ENCODE measurements at places on chromosomes 11 and 22.

DNA sequence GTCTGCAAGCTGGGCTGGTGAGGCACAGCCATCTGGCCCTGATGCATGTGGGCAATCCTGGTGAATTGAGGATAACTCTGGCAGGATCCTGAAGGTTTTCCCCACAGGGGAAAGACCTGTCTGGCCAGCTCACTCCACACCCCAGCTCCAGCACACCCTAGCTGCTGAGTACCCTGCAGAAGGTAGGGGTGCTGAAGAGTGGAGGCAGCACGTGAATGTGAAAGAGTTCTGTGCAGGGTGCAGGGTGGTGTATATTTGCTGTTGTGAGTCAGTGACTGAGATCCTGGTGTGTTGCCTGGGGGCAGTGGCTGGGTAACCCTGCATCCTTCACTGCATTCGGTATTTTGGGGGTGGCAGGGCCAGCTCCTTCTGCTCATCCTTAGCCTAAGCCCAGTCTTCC, 22.4 kb downstream of the DGAT2 start:
- DNase-seq = no peak

DNA sequence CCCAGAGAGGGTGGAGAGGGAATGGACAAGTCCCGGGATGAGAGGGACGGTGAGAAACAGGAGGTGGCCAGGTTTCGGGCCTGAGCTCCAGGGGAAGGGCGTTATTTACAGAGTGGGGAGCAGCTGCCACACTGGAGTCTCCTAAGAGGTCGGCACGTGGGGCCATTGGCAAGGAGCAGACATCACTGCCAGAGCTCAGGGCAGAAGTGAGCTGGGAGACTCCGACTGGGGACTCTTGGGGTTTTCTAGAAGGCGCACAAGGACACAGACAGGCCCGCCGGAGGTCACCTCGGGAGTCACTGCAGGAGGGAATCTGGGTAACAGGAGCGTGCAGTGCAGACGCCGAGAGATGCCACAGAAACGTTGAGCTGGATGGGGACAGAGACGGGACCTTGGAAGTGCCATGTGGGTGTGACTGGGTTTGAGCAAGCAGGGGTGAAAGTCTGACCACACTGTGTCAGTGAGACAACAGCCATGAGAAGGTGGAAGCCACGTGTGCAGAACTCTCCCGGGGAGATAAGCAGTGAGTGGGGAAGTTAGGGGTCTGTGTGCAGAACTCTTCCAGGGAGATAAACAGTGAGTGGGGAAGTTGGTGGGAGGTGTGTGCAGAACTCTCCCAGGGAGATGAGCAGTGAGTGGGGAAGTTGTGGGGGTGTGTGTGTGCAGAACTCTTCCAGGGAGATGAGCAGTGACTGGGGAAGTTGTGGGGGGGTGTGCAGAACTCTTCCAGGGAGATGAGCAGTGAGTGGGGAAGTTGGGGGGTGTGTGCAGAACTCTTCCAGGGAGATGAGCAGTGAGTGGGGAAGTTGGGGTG, 187.5 kb downstream of the SHANK2 start:
- DNase-seq = no peak

GRCh38 chr11:10109806-10110205, 184.2 kb downstream of the SBF2 start:
- DNase-seq = no peak

GRCh38 chr11:47980907-47981621, 705 bp downstream of the PTPRJ start:
- DNase-seq = no peak

GRCh38 chr11:93813974-93814373, 29.9 kb downstream of the MED17 start:
- no peak for DNase-seq

DNA sequence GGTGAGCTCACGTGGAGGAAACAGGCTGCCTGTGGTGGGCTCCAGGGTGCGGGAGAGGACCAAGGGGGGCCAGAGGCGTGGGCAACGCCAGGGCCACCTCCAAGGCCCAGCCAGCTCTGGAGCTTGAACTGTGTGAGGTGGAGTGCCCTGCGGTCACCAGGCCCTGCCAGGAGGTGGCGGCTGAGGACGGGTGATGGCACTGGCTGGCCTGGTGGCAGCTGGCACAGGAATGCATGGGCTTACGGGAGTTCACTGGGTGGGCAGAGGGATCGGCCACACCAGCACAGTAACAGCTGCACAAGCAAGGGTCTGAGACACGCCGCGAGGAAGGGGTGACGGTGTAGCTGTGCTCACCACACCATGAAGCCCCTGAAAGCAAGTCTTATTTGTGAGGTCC, 15.8 kb downstream of the TOLLIP start:
- no peak for DNase-seq

- no peak for DNase-seq
Observed at GRCh38 chr11:11909727-11910126, 68.0 kb downstream of the USP47 start.

- DNase-seq = no peak
Observed at GRCh38 chr11:67354075-67355022, 1.0 kb upstream of the POLD4 start.

GRCh38 chr22:25928038-25928437, 186.1 kb downstream of the MYO18B start:
- no peak for DNase-seq

DNA sequence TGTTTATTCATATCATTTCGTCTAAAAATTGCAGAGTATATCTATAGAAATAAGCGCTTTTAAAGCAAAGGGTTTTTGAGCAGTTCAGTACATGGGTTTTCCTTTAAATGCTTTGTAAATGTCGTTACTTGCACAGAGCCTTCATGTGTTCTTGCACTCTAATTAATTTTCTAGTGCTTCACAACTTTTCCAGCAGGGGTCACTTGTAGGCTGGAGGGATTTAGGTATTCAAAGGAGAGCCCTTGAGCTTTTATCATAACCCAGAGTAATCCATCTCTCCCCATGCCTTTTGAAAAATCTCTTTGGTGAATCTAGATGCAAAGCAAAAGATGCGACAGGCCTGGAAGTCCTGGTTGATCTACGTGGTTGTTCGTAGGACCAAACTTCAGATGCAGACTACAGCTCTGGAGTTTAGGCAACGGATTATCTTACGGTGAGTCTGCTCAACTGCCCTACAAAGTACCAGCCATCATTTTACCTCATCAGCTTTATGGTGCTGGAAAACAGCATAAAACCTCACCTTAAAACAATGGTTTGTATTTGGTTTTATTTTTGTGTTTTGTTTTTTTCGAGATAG, 60.4 kb downstream of the SFI1 start:
- DNase-seq = no peak

GRCh38 chr11:1375161-1375954, 14.4 kb upstream of the BRSK2 start:
- DNase-seq = no peak

GRCh38 chr11:93842461-93842860, 8.0 kb downstream of the VSTM5 start:
- DNase-seq = no peak

GRCh38 chr11:39810358-39810757, 1649.1 kb downstream of the LRRC4C start:
- DNase-seq = no peak

DNA sequence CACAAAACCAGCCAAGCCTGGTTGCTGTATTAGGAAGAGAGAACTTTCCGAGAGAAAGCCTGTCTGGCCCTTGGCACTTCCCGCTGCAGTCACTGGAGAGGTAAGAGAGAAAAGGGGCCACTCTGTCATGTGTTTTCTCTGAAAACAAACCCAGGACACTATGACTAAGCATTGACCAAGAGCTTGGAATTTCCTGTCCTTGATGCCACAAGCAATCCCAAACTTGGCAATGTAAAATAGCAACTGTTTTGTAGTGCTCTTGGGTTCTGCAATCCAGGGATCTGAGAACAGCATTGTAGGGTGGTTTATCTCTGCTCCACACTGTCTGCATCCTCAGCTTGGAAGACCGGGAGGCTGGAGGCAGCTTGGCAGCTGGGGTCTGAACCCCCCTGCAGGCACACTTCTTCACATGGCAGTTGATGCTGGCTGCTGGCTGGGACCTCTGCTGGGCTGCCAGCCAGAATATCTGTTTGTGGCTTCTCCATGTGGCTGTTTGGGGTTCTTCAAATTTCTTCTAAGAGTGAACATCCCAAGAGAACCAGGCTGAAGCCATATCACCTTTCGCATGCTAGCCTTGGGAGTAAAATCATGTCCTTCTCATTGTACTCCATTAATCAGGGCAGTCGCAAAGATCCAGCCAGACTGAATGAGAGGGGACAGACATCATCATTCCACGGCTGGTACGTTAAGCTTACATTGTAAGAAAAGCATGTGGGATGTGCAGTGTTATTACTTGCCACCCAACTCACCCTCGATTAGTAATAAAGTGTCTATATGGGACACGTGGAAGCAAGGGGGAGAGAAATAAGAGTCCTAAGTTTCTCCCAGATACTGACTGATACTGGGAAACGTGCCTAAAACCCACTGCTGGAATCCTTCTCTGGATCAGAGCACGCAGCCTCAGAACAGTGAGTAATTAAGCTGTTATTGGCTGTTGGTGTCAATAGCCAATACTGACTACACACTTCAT, 537.4 kb upstream of the B3GAT1 start:
- no peak for DNase-seq

GRCh38 chr11:128472128-128473089, 114.9 kb downstream of the ETS1 start:
- no peak for DNase-seq

DNA sequence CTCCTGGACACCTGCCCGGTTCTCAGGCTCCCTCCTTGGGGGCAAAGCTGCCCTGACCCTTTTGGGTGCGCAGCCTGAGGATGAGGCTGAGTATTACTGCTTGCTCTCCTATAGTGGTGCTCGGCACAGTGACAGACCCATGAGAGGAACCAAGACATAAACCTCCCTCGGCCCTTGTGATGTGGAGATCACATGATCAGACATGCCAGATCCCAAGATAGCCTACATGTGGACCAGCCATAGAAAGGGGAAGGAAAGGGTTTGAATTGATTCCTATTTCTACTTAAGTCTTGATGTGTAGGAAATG, 125.3 kb downstream of the VPREB1 start:
- DNase-seq = no peak

GRCh38 chr11:120142441-120143100, 4.7 kb upstream of the TRIM29 start:
- DNase-seq = no peak

DNA sequence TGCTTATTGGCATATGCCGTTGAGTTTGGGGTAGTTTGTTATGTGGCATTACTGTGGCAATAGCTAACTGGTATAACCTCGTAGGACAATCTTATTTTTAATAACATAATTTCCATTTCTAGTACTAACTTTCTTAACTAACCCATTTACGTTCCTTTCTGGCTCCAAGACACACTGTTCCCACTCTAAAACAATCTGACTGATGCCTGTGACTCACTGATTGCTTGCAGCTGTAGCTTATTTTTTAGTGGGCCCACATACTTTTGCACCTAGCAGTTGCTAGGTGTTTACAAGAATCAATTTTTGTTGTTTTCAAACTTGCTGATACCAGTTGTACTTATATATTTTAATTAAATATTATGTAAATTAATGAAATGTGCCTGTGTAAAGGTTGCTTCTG, 52.2 kb downstream of the FAT3 start:
- DNase-seq = no peak

DNA sequence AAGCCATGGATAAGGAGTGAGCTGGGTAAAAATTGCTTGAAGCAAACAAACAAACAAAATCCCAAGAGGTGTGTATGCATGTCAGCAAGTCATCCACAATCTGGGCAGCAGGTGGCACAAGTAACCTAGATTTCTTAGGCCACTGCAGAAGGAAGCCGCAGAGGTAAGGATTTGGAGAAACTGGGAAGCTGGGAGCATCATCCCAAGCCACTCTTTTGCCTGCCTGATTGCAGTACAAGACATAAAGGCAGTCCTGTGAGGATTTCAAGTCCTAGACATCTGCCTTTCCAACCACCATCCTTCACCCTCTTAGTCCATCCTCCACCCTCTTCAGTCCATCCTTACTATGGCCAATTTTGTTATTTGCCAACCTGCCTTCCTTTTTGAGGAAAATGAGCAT, 67.2 kb upstream of the BMAL1 start:
- DNase-seq = no peak

- DNase-seq = no peak
Observed at GRCh38 chr11:23404225-23405160, 544.2 kb upstream of the CCDC179 start.

DNA sequence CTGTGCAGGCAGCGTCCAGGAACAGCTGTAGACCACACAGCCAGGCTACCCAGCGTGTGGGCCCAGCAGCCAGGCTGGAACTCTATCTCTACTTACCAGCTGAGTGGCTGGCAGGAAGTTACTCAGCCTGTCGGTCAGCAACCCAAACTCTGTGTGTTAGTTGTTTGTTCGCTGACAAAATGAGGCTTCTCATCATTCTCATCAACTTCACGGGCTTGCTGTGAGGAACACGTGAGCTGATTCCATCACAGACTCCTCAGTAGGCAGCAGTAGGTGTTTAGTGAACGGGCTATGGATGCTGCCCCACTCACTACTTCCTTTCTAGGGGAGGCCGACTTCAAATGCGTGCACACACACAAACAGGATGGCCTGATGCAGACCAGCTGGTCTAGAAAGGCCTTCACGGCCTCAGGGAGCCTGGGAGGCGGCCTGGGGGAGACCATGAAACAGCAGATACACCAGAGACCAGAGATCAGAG, 830 bp upstream of the SPDYC start:
- no peak for DNase-seq

GRCh38 chr11:69627551-69627950, 13.4 kb upstream of the CCND1 start:
- no peak for DNase-seq

DNA sequence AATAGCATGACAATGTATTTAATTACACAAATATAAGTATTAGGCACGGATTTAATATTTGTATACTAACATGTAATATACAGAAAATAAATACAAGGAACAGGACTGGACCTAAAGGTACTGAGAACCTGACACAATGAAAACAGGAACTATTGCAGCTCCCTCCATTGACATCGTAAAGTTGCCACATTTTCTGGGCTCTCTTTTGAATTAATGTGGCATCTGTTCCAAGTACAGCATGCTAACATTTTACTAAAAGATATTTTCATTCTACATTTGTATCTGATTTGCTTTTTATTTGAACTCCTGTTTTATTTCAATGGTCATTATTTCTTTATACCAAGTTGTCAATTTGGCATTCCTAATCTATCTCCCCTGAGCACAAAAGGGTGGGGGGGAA, 15.3 kb downstream of the PHF21A start:
- no peak for DNase-seq

DNA sequence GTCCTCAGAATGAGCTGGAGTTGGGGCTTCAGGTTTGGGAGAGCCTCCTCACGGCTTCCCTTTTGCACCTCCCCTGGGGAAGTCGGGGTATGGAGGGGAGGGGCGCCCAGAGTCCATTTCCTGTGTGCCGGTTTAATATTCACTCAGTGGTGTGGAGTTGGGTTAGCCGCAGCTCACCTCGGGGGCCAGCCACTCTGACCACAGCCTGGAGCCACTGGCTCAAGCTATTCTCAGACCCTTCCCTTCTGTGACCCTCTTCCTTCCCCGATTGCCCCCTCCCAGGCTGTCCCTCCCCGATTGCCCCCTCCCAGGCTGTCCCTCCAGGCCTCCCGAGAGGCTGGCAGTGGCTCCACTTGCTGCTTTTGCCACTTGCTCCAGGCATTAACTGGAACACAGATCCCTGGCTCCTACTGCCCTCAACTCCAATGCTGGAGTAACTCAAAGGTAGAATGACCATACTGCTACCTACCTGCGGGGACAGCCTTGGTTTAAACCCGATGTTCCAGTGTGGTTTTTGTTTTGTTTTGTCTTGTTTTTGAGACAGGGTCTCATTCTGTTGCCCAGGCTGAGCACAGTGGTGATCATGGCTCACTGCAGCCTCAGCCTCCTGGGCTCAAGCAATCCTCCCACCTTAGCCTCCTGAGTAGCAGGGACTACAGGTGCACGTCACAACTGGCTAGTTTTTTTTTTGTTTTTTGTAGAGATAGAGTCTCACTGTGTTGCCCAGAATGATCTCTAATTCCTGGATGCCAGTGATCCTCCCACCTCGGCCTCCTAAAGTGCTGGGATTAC, 29.3 kb downstream of the RPUSD4 start:
- no peak for DNase-seq
